Activated gamma-delta T cell treated with Interleukin-2 at 50 U/mL for 16 hours (primary cell): ENCODE measurements at places on chromosomes 6 and 20.

- DNase-seq, result no peak
Observed at GRCh38 chr6:21845018-21845417, 251.5 kb downstream of the SOX4 start.

DNA sequence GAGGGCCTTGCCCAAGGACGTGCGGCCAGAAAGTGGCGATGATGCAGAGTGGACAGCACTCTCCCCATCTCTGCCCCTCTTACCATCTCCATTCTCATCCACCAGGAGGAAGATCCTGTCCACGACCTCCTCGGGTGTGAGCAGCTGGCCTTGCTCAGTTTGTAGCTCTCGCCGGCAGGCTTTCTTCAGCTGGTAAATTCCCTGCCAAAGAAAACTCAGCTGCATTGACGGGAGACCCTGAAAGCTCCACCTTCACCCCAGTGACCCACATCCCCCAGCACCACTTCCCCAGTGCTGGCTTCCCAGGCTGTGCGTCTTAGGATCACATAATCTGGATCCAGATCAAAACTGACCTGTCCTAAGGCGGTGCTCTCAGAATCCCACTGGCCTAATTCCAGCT, 9.2 kb downstream of the GUCA1B start:
- DNase-seq, result no peak

DNA sequence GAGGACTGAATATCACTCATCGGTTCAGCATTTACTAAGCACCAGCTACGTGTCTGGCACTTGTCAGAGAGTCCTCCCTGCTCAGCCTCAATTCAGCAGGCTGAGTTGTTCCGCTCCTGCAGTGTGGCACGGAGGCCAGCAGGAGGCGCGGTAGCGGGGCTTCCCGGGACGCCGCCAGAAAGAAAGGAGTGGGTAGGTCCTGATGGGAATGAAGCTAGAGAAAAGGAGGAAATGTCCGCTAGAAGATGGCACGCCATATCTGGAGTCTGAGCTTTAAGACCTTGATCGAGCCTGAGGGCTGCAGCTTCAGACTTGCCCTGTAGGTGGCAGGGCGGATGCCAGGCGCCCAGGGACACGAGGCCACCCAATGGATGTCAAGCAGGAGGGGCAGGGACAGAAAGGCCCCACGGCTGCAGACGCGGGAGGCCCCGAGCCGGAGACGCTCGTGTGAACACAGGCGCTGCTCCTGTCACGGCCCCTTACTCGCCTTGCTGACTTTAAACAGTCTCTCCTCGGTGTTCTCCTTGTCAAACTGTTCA, 18.7 kb downstream of the SERPINB6 start:
- peak; percentile 35 for DNase-seq

GRCh38 chr6:82988930-82989351, 76.7 kb downstream of the UBE3D start:
- no peak for DNase-seq

GRCh38 chr20:8932192-8933165, 136.4 kb upstream of the PLCB4 start:
- no peak for DNase-seq

DNA sequence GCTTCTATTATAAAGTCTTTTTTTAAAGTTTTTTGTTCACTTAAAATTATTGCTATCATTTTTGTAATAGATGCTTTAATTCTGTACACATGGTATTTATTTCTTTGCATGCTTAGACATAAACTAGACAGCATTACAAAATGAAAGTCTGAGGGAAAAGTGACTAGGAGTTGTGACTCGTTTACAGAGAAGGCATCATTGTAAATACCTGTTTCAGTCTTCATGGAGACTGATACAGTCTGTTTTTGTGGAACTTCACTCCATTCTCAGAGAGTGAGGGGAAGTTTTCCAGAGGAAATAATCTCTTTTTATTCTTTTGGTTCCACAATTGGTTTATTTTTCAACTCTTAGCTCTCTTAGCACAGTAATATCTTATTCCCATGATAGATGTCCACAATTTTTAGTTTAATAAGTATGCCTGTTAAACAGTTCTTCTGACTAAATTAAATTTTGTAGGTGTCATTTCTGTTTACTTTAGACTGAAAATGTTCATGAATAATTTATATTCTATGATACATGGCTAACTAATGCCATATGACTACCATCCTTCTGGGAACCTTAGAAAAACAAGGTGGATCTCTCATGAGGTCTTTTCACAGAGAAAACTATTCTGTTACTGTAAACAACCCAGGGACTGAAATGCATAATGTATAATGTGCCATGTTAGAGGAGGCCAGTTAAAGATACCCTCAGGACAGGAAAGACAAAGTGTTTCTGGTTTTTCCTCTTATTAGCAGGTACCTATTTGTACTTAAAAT, 69.2 kb downstream of the MYO6 start:
- no peak for DNase-seq

GRCh38 chr6:33178755-33179475, 13.4 kb downstream of the COL11A2 start:
- DNase-seq, result no peak

DNA sequence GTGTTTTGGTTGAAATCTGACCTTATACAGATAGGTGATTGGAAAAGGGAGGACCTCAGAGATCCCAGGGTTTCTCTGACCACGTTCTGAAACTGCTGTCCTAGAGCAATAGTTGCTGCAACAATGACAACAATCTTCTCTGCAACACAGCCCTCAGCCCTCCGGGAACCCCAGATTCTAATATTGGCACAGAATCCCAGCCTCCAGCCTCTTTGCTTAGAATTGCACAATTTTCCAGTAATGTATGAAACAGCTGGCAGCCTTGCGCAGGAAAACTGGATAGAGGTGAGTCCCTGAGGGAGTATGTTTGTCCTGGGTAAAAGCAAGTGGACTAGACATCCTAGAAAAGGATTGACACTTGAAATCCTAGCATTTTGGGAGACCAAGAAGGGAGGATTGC, 30.4 kb upstream of the PNRC1 start:
- DNase-seq, result no peak

DNA sequence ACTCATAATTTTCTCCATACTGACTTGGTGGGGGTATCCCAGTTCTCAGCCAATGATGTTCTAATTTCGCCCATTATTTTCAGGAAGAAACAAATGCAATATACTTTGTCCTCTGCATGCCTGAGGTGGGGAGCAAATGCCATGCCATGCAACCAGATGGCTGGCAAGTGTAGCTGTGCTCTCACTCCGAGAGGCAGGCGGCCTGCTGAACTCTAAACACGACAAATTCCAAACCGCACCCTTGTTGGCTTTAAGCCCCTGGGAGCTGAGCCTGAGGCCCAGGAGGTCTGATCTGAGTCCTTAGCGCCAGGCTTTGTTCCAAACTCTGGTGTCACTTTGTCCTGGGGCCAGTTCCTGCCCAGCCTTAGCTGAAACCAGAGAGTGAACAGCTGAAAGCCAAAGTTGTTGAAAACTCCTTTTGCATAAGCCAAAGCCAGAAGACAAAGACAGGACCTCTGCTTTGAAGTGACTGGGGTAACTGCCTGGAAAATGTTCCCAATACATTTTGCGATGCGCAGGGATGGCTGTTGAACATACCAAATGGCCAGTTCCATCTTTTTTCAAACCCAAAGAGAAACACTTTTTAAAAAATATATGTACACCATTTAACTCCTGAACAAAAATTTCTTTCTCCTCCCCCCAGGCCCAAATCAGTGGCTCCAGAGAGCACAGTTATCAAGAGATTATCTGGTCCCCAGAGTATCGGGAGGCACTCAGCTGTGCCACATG, 46.2 kb downstream of the TTI1 start:
- no peak for DNase-seq

DNA sequence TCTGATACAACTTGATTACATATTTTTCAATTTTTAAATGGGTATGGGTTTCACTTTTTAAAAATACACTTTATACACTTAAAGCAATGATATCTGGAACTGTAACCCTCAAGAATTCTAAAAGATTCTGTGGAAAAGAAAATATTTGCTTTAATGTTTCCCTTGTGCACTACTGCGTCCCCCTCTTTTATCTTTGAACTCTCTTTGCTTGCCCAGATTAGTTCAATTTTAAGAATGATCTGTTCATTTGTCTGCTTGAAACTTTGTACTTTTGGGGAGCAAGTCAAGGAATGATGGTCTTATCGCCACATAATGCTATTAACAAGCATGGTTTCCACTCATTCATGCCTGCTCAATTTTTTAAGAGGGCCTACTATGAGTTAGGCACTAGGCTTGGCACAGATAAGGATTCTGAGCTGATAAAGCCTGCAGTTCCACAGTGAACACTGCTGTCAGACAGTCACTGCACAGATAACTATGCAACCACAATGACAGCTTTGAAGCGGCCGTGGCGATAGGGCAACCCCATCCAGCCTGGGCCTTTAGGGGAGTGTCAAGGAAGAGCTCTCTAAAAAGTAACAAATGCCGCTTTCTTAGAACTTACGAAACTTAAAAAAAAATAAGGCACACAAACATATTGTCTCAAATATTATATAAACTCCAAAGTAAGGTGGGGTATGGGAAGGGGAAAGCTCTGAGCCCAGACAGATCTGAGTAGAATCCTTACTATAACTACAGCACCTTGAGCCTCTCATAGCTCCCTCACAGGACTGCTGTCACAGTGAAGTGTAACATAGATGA, 29.7 kb downstream of the FYN start:
- DNase-seq, result peak; percentile 59

DNA sequence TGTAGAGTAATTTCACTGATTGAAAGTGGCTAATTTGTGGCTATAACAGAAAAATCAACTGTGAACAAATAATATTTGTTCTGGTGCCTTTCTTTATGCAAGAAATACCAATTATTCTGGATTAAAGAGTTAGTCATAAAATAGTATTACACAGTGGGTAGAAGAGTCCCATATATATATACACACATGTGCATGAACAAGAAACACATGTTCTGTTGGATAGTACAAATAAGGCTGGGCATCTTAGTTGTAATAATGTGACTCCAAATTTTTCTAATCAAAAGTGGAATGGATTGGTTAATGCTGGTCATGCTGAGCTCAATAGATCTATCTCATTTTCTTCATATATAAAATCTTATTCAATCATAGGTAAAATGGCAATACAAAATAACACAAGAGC, 179.4 kb downstream of the OGFRL1 start:
- no peak for DNase-seq

DNA sequence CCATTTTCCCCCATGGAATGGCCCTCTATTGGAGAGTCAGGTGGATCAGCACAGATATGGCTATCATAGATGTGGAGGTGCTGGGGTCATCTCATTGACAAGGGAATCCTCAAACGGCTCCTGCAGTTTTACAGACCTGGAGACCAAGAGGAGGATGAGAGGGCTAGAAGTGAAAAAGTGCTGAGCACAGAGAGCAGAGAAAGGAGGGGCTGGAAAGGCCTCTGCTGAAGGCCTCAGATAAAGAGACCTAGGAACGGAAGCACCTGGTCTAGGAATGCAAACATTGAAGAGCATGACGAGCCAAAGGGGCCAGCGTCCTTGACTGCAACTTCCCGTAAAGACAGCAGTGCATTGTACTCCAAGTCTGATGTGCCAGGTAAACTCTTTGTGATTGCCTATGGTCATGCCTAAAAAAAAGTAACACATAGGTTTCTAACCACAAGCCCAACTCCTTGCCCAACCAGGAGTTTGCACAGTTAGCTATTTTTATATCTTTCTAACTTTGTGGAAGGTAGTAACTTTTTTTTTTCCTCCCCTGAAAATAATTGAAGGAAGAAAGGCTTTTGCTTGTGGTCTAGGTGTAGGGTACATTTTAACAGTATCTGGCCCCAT, 15.2 kb downstream of the RSPH4A start:
- DNase-seq, result no peak

- DNase-seq, result no peak
Observed at GRCh38 chr6:129105035-129105434, 222.1 kb downstream of the LAMA2 start.

DNA sequence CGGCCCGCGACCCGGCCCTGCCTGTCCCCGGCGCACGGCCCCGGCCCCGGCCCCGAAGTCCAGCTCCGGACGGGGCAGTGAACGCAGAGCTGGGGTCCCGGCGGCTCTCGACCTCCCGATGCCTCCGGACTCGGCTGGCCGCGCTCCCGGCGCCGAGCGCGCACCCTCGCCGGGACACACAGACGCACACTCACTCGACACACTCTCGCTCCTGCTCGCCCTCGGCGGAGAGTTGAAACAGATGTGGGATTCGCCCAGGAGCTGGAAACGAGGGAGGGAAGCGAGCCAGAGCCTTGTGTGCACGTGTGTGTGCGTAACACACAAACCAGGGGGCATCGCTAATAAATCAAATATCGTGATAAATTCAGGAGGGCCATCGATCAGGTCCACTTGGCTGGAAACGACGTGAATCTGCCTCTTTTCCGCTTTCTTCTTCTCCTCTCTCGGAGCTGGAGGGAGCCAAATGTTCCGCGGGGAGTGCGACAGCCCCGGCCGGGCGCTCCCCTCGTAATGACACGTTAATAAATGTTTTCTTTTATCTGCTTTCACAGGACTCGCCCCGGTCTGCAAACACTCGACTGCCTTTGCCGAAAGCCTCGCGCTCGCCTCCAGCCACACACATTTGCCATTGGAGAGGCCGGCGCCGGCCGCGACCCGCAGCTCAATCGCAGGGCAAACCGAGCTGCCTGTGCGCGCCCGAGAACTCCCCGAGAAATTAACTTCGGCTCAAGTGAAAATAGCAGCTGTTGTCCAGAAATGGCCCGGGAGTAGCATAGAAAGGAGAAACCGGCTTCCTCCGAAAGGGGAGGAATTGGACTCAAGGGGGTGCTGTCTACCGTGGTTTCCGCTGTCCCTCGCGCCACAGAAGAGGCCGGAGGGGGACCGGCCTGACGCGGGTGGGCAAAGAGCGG, 828 bp upstream of the SULF2 start:
- no peak for DNase-seq

GRCh38 chr6:73372516-73372915, 2.8 kb upstream of the OOEP start:
- no peak for DNase-seq

GRCh38 chr6:109488001-109488400, 5.0 kb upstream of the ZBTB24 start:
- DNase-seq, result no peak

DNA sequence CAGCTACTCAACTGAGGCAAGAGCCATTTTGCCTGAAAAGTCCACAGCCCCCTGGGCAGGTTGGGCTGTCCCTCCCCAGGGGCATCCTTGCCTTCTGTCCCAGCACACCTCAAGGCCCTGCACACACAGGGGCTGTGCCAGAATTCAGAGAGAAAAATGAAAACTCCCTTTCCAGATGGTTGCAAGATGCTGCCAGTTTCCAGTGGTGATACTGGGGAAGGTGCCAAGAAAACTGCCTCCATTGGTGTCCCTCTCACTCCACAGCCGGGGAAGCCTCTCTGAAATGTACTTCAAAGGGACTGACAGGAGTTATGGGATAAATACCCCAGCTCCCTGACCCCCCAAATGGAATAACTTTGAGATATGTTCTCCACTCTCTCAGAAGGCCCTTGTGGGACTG, 154.2 kb upstream of the MAFB start:
- no peak for DNase-seq

- no peak for DNase-seq
Observed at GRCh38 chr20:9981829-9982228, 53.0 kb upstream of the ANKEF1 start.

- no peak for DNase-seq
Observed at GRCh38 chr6:105014954-105015353, 58.0 kb downstream of the LIN28B start.

GRCh38 chr6:10901770-10902169, 14.9 kb downstream of the SYCP2L start:
- no peak for DNase-seq
